ENCODE measurements at places on chromosomes 4 and X.
A peak's percentile ranks its signal among the peaks of the same experiment; 100 is the strongest.

- DNase-seq = no peak
Observed at GRCh38 chrX:131745942-131746489, 202.1 kb downstream of the OR13H1 start.

- no peak for DNase-seq
Observed at GRCh38 chr4:156623376-156623775, 348.2 kb downstream of the PDGFC start.

GRCh38 chrX:68652326-68653170 lies 5.1 kb downstream of the STARD8 start:
- DNase-seq = no peak

DNA sequence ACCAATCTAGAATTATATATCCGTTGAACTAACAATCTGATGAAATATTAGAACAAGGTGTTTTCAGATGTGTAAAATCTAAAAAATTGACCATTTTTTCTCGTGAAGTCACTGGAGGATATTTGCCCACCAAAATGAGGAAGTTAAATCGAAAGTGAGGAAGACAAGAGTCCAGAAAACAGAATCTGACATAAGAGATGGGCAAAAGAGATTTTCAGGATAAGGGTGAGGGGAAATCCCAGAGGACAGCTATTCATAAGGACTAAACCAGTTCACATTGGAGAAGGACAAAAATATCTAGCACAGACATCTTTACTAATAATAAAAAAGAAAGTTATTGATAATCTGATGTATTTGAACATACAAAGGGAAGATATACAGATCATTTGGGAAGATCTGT lies 18.7 kb upstream of the ALG13 start:
- no peak for DNase-seq

DNA sequence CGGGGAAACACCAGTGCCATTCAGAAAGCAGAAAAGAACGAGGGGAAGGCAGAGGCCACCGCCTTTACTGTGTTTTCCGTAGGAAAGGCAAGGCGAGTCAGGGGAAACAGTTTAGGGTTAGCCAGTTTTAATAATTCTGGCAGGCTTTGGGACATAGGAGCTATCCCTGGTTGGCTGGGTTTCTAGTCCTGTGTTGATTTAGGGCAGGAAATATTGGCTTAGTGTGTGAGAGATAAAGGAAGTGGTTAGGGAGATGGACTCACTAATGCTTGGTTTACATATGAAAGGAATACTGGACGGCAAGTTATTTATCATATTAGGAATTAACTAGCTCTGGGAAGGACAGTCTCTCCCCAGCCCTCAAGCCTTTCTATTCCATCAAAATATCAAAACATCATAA lies 53.1 kb downstream of the SYNPO2 start:
- no peak for DNase-seq

DNA sequence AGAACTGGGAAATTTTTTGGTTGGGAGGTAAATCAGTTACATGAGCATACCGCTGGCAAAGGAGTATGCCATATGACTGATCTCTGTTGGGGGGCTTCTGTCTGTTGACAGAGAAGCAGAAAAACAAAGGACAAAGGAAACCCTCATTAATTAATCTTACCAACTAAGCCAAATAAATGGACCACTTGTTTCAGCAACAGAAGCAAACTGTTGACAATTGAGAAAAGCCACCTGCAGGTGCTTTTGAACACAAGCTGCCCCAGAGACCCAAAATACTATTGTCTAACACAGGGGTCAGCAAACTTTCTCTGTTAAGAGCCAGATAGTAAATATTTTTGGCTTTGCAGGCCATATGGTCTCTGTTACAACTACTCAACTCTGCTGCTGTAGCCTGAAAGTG lies 7.0 kb upstream of the FRYL start:
- no peak for DNase-seq

DNA sequence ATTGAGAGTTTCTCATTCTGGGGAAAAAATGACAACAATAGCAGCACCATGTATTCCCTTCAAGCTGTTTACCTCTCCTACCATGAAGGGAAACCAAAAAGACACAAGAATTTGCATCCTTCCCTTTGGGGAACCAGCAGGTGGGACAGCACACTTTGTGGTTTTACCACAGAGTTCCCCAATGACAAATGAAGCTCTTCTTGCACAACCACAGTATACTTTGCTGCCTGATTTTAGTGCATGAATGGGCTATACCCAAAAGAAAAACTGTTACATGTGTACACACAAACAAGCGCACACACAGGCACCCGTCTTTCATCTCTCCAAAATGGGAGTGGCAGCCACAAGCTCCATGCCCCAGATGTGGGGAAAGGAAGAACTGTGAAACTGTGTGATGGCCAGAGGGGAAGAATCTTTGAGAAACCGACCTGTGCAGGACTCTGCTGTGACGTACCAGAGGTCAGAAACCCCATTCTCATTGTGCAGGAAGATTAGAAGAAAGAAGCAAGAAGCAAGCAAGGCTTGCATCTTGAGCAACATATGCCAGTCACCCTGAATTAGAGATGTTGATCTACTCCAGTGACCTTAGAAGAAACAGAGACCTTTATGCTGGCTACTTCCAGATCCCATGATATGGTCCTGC lies 2.7 kb upstream of the MAML3 start:
- no peak for DNase-seq

DNA sequence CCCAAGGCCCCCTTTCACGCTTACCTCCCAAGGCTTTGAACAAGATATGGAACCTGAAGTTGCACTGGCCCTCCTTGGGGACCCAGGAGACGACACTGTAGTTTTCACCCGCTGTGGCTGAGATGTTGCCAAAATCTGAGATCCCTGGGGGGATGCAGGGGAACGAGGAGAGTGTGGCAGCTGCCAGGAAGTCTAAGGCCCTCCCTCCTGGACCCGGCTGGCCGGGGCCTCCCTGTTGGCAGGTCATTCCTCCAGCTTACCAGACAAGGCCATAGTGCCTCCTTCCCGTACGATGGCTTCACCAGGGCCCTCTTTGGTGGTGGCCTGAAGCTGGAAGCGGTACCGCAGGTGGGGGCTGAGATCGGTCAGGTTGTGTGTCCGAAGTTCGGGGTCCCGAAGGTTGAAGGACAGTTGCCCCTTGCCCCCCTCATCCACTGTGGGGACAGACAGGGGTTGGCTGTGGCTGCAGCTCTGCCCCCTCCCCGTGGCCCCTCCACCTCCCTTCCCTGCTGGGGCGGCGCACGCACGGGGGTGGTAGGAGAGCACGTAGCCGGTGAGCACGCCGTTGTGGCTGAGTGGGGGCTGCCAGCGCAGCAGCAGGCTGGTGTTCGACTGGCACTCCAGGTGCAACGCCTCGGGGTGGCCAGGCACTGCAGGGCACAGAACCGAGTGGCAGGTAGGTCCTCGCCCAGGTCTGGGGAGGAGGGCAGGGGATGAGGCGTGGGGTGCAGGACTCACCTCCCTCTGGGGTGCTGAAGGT lies 21.2 kb downstream of the L1CAM start:
- no peak for DNase-seq

DNA sequence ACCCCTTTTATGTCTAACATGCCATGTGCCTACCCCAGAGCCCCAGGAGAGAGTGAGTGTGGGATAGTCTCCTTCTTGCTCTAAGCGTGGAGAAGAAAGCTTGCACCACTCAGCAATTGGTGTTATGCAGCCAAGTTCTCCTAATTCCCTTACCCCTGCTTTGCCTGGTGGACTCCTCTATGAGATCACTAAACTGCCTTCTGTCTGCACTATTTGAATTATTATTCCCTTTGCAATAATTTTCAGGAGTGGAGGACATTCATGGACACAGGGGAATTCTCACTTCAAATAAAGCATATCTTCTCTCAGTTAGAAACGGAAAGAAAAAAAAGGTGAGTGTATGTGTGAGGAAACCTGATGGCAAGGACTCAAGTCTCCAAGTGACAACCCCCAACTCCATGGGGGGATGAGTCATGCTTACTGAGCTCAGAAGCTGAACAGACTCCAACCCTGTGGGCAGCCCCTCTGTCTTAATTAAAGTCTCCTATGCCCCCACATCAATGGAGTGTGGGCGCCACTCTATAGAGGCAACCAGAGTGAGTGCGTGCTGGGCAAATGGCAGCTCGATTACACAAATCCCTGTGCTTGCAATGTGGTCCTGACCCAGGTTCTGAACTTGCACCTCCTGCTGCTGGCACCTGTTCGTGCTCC lies 381.9 kb downstream of the RAB28 start:
- no peak for DNase-seq

GRCh38 chr4:76305033-76305687 lies 1.4 kb upstream of the STBD1 start:
- DNase-seq = no peak

- no peak for DNase-seq
Observed at GRCh38 chr4:25012655-25013054, 18.1 kb downstream of the LGI2 start.

DNA sequence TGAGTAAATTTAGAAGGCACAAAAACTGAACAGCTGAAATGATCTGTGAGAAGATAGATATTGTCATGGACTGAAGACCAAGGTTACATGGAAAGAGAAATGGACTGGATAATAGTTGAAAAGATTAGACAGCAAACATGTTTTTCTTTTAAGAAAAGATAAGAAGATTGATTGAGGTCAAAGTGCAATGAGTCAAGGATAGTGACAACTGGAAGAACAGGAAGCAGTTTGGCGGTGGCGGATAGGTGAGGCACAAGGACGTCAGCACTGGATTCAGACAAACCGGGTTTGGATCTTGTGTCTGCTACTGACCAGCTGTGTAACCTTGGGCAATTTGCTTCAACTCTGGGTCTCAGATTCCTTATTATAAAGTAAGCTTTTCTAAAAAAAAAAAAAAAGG lies 2.0 kb upstream of the HPGD start:
- no peak for DNase-seq

DNA sequence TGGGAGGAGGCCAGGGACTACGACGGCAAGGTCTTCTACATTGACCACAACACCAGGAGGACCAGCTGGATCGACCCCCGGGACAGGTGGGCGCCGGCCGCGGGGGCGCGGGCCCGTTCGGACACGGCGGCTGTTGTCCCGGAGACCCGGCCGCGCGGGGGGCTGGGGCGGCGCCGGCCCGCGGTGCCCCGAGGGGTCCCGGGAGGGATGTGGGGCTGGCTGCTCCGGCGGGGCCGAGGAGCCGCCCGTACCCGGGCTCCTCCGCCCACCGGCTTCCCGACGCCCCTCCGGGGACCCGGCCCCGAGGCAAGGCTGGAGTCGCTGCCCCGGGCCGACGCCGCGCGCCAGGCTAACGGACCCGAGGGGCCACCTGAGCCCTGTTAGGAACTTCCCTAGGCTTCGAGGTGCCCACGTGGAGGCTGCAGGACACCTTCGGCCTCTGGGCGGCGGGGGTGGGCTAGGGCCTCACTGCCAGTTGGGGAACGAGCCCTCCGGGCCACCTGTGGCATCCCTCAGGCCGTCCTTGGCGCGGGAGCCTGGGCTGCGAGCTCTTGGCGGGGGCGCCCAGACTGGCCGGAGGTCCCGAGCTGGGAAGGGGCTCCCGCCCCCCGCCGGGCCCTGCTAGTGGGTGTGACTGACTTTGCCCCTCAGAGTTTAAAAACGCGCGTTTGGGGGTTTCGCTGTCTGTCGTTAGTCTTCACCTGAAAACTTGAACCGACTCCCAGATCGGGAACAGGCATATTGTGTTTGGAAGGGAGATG lies 660 bp downstream of the WWC2 start:
- DNase-seq = peak; percentile 69

DNA sequence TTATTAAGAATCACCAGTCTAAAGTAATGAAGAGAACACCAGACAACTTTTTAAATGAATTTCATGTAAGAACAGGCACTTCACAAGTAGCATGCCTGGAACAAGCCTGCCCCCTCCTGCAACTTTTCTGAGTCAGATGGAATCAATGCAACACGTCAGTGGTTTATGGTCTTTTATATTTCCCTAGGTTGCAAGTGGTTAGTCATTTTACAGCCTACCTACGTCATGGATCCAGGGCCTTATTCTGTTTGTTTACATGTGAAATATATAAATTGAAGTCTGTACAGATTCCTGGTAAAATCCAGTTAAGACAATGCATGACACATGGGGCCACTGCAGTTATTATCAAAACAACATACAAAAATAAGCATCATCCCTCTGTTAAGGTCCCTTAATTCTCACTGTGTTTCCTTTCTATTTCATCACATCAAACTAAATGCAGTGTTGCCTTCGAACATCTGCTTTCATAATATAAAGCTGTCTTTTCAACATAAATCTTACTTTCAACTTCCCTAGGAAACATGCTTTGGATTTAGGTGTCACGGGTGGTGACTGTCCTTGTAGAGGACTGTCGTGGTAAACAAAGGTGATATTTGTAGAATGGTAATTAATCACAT lies 309.3 kb downstream of the FRMPD4 start:
- no peak for DNase-seq

- DNase-seq = no peak
Observed at GRCh38 chr4:123741906-123742305, 345.3 kb downstream of the SPRY1 start.

DNA sequence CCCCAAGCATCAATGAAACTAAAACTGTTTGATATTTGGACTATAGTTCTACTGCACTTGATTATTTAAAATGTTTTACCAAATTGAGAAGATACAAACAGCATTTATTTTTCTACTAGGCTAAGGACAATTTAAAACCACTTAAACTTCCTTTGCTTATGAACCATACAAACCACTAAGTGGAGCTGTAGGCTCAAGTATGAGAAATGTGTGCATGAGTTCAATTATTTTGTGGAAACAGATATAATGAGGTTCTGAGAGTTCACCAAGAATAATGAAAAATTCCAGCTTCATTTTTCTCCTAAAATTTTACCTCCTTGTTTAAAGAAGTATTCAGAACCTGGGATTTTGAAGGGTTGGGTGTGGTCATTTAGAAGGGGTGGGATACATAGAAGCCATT lies 63.1 kb downstream of the SERPINA7 start:
- no peak for DNase-seq

DNA sequence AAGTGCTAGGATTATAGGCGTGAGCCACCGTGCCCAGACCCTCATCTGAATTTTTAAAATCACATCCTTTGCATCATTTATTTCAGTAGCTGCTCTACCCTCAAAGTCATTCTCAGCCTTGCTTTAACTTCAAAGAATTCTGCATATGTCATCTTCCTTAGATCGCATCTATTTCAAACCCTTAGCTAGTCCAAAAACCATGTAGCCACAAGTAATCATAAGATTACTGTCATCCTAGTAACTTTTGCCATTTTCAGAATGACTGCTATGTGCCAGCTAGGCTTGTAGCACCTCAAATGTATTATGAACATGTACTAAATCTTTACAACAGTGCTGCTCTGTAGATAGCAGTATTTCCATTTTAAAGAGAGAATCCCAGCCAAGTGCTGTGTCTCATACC lies 45.5 kb upstream of the KLF3 start:
- DNase-seq = no peak

DNA sequence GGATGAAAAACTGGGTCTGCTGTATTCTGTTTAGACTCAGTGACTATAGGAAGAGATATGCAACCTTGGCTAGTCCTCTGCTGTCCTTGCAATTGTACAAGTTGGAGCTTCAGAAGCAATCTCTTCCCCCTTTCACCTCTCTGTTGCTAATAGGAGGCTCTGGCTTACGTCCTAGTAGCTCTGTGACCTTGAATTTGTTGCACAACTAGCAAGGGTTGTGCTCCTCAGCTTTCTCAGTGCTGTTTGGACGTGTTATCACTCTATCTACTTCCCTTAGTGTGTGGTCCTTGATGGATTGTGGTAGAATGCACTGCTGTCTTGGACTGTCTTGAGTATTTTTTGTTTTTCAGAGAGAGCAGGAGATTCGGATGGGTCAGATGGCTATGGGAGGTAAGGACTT lies 3.4 kb upstream of the ITGB1BP2 start:
- DNase-seq = no peak

- no peak for DNase-seq
Observed at GRCh38 chrX:151921292-151921691, 8.6 kb downstream of the MAGEA4 start.

GRCh38 chrX:19761554-19762295 lies 125.7 kb downstream of the SH3KBP1 start:
- no peak for DNase-seq

All from endothelial cell (in vitro differentiated cells).